ENCODE measurements at places on chromosomes 4 and X.

DNA sequence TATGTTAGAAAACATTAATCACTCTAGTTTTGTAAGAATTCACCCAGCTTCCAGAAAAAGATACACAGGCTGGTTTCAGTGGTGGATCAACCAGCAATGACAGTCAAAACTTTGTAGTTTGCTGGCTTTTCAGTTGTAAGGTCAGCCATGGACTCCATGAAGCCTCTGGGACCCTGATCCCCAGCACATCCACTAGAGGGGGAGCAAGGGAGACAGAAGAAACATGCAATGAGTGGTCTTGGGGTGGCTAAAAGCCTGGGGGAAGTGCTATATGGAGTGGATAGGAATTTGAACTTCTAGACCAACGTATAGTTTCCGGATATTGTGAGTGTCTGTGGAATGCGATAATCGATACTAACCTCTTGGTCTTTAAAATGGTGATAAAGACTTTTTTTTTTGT is 72.7 kb downstream of the AFF2 start:
- DNase-seq: no peak

GRCh38 chr4:141340458-141340857 is 119.8 kb downstream of the ZNF330 start:
- DNase-seq: no peak

GRCh38 chr4:116229420-116229819 is 856.0 kb downstream of the TRAM1L1 start:
- no peak for DNase-seq

DNA sequence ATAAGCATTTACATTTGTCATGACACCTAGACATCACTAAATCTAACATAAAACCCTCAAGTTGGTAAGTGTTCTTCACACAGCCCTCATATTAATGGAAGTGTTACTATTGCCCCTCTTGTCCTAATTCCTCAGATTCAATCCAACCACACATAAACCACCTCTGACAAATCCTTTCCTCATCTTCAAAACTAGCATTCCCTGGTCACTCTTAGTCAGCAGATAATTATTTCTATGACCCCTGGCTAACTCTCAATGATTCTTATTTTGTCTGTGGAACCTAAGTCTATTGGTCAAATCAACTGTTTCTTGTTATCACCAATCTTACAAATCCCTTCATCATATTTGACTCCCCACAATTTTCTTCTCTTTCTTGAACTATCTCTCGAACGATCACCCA is 168.6 kb downstream of the PPP3CA start:
- peak; percentile 51 for DNase-seq

DNA sequence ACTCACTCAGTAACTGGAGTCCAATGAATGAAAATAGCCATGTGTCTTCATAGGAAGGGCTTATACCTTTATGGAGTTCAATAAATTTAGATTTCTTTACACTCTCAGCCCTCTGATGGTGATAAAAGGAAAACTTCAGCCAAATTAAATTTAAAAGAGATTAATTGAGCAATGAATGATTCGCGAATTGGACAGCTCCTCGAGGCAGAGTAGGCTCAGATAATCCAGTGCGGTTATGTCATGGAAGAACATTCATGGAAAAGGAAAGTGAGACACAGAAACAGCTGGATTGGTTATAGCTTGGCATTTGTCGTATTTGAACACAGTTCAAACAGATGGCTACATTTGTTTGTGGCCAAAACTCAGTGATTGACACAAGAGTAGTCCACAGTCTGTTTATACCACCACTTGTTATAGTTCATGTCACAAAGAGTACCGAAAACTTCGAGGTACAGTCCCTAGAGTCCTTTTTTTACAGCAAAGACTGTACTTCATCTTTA is 54.6 kb upstream of the TACR3 start:
- DNase-seq: no peak

DNA sequence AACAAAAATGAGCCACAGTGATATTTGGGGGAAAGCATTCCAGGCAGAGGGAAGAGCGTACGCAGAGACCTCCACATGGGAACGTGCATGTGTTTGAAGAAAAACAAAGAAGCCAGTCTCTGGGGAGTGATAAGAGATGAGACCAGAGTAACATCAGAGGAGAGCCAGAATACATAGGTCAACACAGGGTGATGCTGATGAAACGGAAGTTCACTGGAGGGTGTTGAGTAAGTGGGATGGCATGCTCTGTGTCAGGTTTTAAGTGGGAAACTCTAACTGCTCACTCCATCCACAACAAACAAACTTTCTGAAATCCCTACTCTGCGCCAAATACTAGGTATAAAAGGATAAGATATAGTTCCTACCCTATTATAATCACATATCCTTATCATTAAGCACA is 110.0 kb downstream of the ARHGAP6 start:
- peak; percentile 48 for DNase-seq

GRCh38 chrX:45515262-45516215 is 314.9 kb upstream of the DIPK2B start:
- DNase-seq: peak; percentile 91

GRCh38 chr4:56215141-56215783 is 172.0 kb downstream of the AASDH start:
- no peak for DNase-seq

GRCh38 chrX:68878977-68879645 is 50.3 kb downstream of the EFNB1 start:
- no peak for DNase-seq

GRCh38 chrX:22268706-22269105 is 4.0 kb upstream of the CBLL2 start:
- DNase-seq: no peak

- DNase-seq: no peak
These were observed 29.4 kb downstream of the DTHD1 start for GRCh38 chr4:36310793-36311192.

- no peak for DNase-seq
These were observed 633 bp downstream of the FAM199X start for GRCh38 chrX:104166735-104167436.

DNA sequence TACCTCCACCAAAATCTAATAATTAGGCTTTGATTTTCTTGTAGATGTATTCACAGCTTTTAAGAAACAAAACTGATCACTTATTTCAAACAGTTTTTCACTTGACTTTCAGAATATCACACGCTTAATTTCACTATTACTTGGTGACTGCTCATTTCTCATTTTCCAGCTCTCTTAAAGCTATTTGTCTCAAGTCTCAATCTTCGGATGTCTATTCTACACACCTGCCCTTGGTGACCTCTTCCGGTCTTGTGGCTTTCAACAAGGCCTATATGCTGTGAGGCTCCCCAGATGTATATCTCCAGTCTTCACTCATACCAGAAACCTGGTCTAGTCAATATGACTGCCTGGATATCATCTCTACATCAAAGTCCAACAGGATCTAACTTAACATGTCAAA is 34.9 kb upstream of the ANXA10 start:
- no peak for DNase-seq

- peak; percentile 53 for DNase-seq
These were observed 7.9 kb upstream of the CHRDL1 start for GRCh38 chrX:110803506-110803905.

DNA sequence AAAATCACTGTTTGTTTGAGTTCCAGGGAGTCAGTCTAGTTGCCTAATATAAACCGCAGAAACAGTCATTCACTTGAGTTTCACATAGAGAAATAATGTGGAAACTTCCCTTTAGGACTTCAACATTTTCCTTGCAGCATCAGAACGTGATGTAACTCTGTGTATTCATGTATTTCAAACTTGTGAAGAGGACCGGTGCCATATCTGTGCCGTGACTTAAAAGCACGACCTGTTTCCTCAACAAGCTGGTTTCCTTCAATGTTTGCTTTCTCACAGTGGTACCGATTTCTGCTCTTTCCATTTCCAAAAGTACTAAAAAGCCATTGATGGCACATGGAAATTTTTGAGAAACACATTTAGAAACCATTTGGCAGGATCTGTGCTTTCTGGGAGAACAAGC is 166.6 kb upstream of the RAPGEF2 start:
- no peak for DNase-seq

DNA sequence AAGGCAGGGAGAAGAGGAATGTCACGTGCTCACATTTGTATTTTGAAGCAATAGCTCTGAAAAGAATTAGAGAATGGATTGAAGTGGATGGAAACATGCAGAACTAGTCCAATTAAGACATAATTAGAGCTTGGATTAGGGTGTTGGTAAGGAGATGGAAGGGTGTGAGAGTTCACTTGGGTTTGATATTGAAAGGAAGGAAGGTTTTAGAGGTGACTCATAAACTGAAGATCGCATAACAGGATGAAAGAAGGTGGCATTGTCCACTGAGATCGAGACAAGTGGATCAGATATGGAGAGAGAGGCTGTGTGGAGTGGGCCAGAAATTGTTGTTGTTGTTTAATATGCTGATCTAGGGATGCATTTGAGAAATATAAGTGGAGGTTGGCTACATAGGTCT is 244.0 kb upstream of the SMIM31 start:
- DNase-seq: no peak

GRCh38 chr4:18404642-18405041 is 383.1 kb upstream of the LCORL start:
- no peak for DNase-seq

DNA sequence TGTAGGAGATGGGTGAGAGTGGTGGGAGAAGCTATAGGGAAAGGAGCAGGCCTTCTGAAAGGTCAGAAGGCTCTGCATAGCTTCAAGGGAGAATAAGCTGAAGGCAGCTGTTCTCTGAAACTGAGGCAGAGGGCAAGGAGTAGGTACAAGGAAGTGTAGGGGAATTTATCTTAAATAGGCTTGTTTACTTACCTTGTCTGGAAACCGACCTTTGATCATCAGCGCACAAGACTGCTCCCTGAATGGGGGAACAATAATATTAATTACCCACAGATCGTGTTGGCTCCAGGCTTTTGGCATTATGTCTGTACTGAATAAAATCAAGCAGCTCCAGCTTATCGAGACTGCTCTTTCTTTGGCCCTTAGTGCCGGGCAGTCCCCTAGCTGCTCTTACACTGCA is 175.5 kb upstream of the MAGEB16 start:
- DNase-seq: no peak

DNA sequence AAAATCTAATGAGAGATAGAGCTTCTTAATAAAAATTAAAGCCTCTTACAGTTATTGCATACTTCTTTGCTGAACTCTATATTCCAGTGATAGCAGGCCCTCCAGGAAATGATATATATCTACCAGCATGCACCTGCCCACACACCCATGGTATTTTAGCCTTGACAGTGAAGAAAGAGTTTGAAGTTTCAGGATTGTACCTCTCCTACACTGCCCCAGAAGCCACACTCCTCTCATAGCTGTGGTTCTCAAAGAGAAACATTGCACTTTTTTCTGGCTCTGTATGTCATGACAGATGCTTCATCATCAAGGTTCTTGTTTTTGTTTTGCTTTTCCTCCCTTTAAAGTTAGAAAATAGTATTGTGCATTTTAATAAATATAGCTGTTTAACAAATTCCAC is 34.0 kb downstream of the INPP4B start:
- no peak for DNase-seq

DNA sequence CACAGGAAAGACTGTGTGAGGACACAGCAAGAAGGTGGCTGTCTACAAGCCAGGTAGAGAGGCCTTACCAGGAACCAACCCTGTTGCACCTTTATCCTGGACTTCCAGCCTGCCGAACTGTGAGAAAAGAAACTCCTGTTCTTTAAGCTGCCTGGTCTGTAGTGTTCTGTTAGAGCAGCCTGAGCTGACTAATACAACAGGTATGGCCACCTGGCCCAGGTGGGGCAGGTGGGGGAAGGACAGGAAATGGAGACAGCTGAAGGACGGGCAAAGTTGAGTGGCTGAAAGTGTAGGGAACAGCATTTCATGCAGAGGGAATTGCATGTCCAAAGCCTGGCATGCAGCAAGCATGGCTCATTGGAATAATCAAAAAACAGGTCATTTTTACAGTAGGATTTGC is 35.1 kb downstream of the CYTL1 start:
- peak; percentile 30 for DNase-seq

DNA sequence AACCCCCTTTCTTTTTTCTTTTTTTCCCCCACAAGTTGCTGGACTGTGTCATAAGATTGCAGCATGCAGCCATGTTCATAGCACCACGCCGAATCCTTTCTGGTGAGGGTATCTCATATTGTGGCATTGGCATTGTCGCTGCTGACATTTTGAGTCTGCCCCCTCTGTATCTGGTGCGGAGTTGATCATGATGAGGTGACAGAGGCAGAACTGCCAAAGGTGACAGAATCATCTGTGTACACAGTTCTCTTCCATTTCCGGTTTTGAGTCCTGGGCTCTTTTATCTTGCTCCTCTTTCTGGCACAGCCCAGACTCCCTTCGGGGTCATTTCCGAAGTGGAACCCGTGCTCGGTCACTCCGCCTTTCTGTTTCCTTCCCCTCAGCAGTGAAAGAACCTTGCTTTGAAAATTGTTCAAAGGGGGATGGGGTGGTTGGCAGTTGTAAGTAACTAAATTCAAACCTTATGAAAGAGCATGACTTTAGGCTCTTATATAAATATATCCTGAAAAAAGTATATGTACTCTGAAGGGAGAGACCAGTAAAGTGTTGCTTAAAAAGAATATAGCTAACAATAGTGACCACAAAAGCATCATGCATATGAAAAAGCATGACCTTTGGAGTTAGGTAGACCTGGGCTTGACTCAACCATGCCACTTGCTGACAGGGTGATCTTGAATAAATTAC is 55.0 kb upstream of the BMP2K start:
- DNase-seq: no peak

DNA sequence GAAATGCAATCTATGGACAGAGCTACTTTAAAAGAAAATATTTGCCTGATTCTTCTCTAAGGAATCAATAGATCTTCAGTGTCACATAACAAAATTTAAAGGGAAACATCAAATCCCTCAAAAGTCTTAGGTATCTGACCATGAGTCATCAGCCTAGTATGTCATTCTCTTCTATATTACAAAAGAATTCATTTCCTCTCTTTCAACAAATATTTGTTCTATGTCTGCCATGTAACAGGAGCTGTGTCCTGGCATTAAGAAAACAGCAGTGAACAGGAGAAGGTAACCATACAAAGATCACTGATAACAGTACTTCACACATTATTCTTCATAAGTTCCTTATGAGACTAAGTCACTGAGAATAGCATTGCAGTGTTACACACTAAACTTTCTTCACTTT is 243.6 kb upstream of the DKK2 start:
- peak; percentile 63 for DNase-seq

DNA sequence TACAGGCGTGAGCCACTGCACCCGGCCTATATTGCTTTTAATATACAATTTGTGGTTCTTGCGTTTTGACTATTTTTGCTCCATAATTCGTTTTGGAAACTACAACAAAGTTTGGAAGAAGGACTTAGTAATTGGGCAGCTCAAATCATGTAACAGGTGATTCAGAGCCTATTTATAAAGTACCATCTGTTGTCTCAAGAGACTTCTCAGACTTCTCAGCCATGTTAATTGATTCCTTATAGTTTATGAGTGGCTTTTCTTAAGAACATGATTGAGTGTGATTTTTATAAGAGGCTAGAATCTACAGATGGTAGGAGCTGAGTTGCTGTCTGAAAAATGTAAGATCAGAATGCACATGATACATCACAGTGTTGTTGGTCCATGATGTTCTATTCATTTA is 240.2 kb downstream of the ADGRL3 start:
- no peak for DNase-seq

- DNase-seq: no peak
These were observed 42.4 kb downstream of the FNIP2 start for GRCh38 chr4:158811216-158811540.

GRCh38 chrX:105328773-105329172 is 108.3 kb upstream of the TEX13A start:
- no peak for DNase-seq

Data from kidney tubule cell (primary cell).